ENCODE measurements at places on chromosomes 3 and 15.
A peak's percentile ranks its signal among the peaks of the same experiment; 100 is the strongest.

DNA sequence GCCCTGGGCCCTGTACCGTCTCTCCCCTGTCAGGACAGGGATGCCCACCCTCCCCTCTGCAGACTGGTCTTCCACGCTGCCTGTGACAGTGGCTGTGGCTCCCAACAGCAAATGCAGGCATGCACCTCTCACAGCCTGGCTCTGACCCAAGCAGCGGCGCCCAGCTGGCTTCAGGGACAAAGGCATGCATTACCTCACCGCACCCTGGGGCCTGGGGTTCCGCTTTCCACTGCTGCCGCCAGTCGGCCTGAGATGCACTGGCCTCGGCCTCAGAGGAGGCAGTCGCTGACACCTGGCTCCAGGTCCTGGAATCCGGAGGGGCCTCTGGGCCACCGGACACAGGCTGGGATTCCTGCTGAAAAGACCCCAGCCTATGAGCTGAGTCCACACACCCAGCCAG is 70.3 kb downstream of the SCN5A start:
- no peak for DNase-seq

- no peak for DNase-seq
Measured at GRCh38 chr3:42508562-42508961, 6.1 kb downstream of the VIPR1 start.

DNA sequence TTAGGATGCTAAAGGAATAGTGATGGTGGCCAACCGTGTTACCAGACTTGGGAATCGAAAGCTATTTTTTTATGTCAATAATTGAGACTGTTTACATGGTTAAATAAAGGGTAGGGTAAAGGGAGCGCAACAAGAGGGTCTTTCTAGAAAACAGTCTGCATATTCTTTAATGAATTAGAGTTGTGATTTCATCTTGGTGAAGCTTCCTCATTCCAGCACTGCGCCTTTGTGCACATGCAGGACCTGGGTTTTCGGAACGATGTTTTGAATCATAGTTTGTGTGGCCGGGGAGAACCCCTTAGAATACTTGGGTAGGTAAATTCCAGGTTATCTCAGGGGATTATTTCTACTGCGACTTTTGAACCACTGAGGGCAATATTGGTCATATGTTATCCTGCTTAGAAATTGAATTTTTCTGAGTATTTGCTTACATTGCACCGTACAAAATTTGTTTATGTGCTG is 1.3 kb downstream of the PIK3CA start:
- no peak for DNase-seq

DNA sequence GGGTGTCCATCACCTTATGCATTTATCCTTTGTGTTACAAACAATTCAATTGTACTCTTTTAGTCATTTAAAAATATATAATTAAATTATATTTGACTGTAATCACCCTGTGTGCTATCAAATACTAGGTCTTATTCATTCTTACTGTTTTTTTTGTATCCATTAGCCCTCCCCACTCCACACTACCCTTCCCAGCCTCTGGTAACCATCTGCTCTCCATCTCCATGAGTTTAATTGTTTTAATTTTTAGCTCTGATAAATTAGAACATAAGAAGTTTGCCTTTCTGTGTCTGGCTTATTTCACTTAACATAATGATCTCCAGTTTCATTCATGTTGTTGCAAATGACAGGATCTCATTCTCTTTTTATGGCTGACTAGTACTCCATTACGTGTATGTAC is 16.8 kb downstream of the C3orf20 start:
- no peak for DNase-seq

GRCh38 chr3:53978386-53978785 is 86.7 kb upstream of the SELENOK start:
- no peak for DNase-seq

- no peak for DNase-seq
Measured at GRCh38 chr3:193702967-193703366, 110.0 kb downstream of the OPA1 start.

DNA sequence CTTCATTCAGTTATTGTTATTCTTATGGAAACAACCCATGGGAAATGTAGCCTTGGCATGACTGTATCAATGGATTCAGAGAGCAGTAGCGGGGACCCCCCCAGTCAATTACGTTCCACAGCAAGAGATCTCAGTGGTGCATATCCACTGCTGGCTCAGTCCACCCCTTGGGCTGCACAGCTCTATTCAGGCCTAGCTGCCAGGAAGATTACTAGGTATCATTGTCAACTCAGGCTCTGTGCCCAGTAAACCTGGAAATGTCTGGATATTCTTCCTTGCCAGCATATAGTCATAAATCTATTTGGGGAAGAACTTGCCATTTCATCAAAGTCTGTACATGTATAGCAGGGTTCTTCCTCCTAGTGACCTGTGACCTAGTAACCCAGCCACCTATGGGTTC is 128.1 kb upstream of the CCDC54 start:
- DNase-seq, result no peak

DNA sequence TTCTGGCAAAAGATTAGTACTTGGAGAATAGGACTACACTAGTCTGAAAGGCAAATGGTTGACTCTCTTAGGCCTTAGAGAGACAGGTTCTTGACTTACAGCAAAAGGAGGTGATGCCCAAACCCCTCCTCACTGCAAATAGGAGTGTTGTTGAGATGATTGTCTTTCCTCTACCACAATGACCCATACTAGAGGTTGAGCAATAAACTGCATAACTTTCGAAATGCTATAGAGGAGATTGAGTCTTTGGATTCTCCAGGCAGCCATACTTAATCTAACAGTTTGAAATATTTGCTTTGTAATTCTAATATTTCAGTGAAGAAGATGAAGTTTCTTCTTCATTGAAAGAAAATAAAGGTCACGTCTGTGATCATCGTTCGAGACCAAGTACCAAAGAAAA is 498.5 kb upstream of the GBE1 start:
- DNase-seq, result no peak

- no peak for DNase-seq
Measured at GRCh38 chr15:64001148-64001547, 45.1 kb downstream of the DAPK2 start.

- DNase-seq, result peak; percentile 61
Measured at GRCh38 chr15:73560501-73561117, 72.6 kb downstream of the NPTN start.
